ENCODE measurements at places on chromosomes 6 and 20. TPM values are rescaled to one million over a fixed set of nuclear protein-coding genes. Genes with fewer than 3 reads are reported as not detected.

GRCh38 chr6:162090734-162091133 lies 636.8 kb downstream of the PRKN start:
- no peaks in the 10 kb centered on the region for H3K27me3 ChIP-seq
- H3K27ac ChIP-seq = no peak overlapping the region
- no peaks in the 10 kb centered on the region for H3K4me1 ChIP-seq
- no peak for DNase-seq

DNA sequence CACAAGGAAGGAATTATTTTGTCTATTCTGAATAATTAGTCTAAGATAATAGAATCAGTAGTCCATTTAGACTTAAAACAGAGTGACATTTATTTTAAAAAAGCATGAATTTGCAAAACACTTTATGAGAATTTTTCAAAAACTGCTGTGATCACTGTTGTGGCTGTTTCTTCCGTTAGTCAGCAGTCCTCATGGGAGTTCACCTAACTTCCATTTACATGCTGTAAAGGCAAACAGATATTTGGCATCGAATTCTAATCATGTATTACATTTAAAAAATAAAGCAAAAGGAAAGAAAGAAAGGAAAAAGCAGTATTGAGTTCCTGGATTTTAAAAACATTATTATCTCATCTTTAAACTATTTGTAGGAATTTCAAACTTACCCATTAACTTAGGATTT lies 111.8 kb downstream of the MTHFD1L start:
- DNase-seq = no peak
- no peaks in the 10 kb centered on the region for H3K27me3 ChIP-seq
- H3K27ac ChIP-seq = no peak overlapping the region
- peaks cover 3% of the 10 kb centered on the region for H3K36me3 ChIP-seq
- no peak overlapping the region for H3K4me3 ChIP-seq
- H3K4me1 ChIP-seq = no peaks in the 10 kb centered on the region

DNA sequence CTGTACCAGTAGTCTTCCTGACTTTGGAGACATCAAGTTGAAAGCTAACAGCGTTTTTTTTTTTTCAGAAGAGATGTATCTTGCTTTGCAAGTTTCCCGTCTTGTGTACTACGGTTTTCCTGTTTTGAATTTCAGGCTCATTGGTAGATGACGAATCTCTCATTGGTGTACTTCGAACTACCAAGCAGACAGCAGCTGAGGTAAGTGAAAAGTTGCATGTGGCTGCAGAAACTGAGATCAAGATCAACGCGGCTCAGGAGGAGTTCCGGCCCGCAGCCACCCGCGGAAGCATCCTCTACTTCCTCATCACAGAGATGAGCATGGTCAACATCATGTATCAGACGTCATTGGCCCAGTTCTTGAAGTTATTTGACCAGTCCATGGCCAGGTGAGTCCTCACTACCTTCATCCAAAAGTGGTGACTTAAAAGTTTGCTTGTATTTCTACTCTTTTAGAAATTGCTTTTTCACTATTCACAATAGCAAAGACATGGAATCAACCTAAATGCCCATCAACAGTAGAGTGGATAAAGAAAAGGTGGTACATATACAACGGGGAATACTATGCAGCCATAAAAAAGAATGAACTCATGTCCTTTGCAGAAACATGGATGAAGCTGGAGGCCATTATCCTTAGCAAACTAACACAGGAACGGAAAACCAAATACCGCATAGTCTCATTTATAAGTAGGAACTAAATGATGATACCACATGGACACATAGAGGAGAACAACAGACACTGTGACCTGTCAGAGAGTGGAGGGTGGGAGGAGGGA lies 110.6 kb upstream of the GLP1R start:
- H3K27me3 ChIP-seq = no peaks in the 10 kb centered on the region
- no peaks in the 10 kb centered on the region for H3K36me3 ChIP-seq
- DNase-seq = peak; percentile 4

DNA sequence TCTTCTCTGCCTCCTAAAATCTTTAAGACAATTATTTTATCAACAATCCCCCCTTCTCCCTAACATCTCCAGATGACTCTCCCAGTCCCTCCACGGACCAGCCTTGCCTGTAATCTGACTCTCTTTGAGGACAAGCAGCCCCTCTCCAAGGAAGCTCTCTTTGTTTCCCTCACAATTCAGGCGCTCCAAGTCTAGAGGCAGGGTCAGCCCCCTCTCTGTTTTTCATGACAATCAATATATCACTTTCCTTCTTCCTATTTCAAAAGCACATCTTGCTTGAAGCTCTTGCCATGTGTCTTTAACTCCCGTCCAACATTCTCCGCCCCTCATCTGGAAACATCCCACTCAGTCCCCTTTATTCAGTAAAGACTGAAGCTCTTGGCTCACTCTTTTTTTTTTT lies 393.4 kb upstream of the SULF2 start:
- H3K27ac ChIP-seq = no peak overlapping the region
- H3K4me3 ChIP-seq = no peak overlapping the region
- H3K4me1 ChIP-seq = no peaks in the 10 kb centered on the region

Gene BLTP3A
- total RNA-seq = 7.1 TPM

DNA sequence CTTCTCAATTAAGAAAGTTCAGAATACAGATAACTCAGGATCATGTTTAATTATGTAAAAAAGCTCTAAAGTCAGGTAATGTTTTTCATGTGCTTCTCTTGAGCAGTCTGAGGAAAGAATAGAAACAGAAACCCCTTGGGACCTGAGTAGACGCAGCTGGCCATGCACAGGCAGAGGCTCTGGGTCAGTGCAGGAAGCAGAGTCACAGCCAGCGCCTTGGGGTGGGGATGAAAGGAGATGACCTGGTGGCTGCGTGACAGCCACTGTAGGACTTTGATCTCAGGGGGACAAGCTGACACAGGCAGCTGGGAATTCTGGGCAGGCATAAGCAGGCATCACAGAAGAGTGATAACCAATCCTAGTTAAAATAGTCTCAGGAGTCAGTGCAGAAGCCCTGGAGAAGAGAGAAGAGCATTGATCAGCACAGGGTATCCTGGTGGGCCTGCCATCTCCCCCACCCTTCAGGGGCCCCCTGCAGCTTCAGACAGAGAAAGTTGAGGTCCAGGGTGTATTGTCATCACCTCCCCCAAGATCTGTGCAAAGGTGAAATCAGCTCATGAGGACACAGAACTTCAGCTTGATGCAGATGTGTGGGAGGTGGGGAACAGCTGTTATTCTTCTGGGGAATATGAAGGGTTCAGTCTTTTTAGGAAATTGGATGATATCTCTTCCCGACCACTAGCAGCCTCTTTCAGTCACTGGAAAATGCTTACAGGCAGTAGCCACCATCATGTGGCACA lies 6.4 kb downstream of the HLA-DQB1 start:
- H3K27ac ChIP-seq = peak overlapping the region; percentile 33
- H3K4me3 ChIP-seq = no peak overlapping the region
- no peak for DNase-seq
- no peaks in the 10 kb centered on the region for H3K4me1 ChIP-seq
- H3K27me3 ChIP-seq = no peaks in the 10 kb centered on the region
- peaks cover 2% of the 10 kb centered on the region for H3K36me3 ChIP-seq

GRCh38 chr20:4805663-4806449 lies 84.1 kb downstream of the PRND start:
- no peak for DNase-seq
- H3K36me3 ChIP-seq = peaks cover 13% of the 10 kb centered on the region
- H3K27ac ChIP-seq = no peak overlapping the region
- peaks cover 17% of the 10 kb centered on the region for H3K4me1 ChIP-seq
- no peaks in the 10 kb centered on the region for H3K27me3 ChIP-seq
- H3K4me3 ChIP-seq = no peak overlapping the region

GRCh38 chr20:2245637-2246036 lies 50.2 kb upstream of the TGM3 start:
- no peak overlapping the region for H3K27ac ChIP-seq
- no peak overlapping the region for H3K4me3 ChIP-seq
- H3K27me3 ChIP-seq = no peaks in the 10 kb centered on the region
- no peaks in the 10 kb centered on the region for H3K4me1 ChIP-seq
- H3K36me3 ChIP-seq = no peaks in the 10 kb centered on the region

- DNase-seq = no peak
- no peaks in the 10 kb centered on the region for H3K36me3 ChIP-seq
- H3K4me1 ChIP-seq = peaks cover 11% of the 10 kb centered on the region
- peaks cover 24% of the 10 kb centered on the region for H3K27me3 ChIP-seq
- no peak overlapping the region for H3K4me3 ChIP-seq
Measured at GRCh38 chr6:149995971-149996370, 29.4 kb downstream of the RAET1L start.

GRCh38 chr20:62386383-62387218 lies at the start of gene RPS21:
RPS21 (plus strand) TSS chr20:62387103; CDS start chr20:62387339, 236 bp downstream.
- peaks cover 16% of the 10 kb centered on the region for H3K36me3 ChIP-seq
- peak; percentile 95 for DNase-seq
- peaks cover 32% of the 10 kb centered on the region for H3K4me1 ChIP-seq
- peak within 1 kb of the TSS; percentile 93 for H3K27ac ChIP-seq

Gene CTAGE9
- total RNA-seq = not detected

- no peaks in the 10 kb centered on the region for H3K36me3 ChIP-seq
- no peak for DNase-seq
- H3K27me3 ChIP-seq = no peaks in the 10 kb centered on the region
- no peak overlapping the region for H3K4me3 ChIP-seq
Measured at GRCh38 chr20:19120569-19120968, 91.9 kb upstream of the SLC24A3 start.

DNA sequence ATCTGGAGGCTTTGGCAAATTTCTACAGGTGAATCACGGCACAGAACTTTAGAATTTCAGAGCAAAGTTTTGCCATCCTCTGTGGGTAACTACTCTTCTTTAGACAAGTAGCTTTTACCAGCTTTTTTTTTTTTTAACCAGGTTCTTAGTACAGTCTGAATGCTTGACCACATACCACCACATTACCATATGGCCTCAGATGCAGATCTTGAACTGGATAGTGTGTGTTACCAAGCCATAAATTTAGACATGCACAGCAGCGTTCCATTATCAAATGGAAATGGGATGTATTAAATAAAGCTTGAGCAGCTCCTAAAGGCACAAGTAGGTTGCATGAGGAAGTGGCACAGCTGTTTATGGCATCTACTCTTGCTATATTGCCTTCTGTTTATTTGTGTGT lies 38.3 kb upstream of the PRSS16 start:
- no peaks in the 10 kb centered on the region for H3K36me3 ChIP-seq
- no peak for DNase-seq
- H3K27me3 ChIP-seq = peaks cover 37% of the 10 kb centered on the region
- peaks cover 6% of the 10 kb centered on the region for H3K4me1 ChIP-seq
- no peak overlapping the region for H3K4me3 ChIP-seq

GRCh38 chr20:16699293-16699692 lies 30.5 kb upstream of the SNRPB2 start:
- H3K27ac ChIP-seq = no peak overlapping the region
- no peaks in the 10 kb centered on the region for H3K36me3 ChIP-seq
- H3K4me3 ChIP-seq = no peak overlapping the region
- no peak for DNase-seq
- no peaks in the 10 kb centered on the region for H3K4me1 ChIP-seq

DNA sequence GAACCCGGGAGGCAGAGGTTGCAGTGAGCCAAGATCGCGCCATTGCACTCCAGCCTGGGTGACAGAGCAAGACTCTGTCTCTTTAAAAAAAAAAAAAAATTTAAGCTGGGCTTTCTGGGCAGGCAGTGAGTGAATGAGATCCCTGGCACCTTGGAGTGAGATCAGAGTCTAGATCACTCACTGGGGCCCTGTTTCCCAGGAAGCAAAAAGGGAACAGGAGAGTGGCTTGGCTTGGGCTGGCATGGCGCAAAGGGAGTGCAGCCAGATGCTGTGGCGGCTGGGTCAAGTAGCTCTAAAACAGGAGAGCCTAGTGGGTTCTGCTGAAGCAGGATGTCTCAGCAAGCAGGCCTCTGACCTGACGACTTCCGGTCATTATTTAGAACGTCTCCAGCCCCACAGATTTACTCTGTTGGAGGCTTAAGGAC lies 10.4 kb downstream of the PLCG1 start:
- H3K27ac ChIP-seq = peak overlapping the region; percentile 87
- no peak for DNase-seq
- H3K4me3 ChIP-seq = peak overlapping the region; percentile 55
- peaks cover 100% of the 10 kb centered on the region for H3K4me1 ChIP-seq
- H3K36me3 ChIP-seq = peaks cover 7% of the 10 kb centered on the region
- H3K27me3 ChIP-seq = no peaks in the 10 kb centered on the region

DNA sequence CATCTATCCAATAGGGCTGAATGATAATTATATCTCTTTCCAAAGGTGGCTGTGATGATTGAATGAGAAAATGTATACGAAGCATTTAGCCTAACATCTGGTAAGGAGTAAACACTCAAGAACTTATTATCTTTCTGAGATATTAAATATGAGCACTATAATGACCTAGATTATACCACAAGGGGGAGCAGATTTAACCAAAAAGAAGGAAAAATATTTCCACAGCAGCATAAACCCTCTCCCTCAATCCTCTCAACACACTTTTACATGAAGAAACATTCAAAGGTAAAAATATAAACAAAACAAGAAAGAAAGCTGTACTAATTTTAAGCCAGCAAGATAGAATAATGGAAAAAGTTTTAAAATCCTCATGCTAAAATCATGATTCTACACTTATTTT lies 68.4 kb downstream of the SHPRH start:
- H3K27me3 ChIP-seq = no peaks in the 10 kb centered on the region
- no peaks in the 10 kb centered on the region for H3K4me1 ChIP-seq
- DNase-seq = no peak
- H3K36me3 ChIP-seq = peaks cover 29% of the 10 kb centered on the region
- H3K27ac ChIP-seq = no peak overlapping the region
- H3K4me3 ChIP-seq = no peak overlapping the region

Gene LY6G5B
- total RNA-seq = 38.8 TPM

DNA sequence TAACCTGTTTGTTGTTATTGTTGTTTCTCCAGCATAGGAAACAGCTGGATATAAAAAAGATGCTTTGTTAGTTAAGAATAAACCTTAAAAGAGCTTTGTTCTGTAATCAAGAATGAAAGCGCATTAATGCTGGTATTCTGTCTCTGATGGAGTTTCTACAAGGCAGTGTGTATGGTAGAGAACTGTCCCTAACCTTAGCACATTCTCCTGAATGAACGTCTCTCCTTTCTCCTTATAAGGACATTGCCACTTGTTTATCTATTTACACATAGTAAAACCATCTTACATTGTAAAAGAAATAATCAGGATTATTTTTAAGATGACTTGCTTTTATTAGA lies 33.8 kb upstream of the LCA5 start:
- H3K27ac ChIP-seq = no peak overlapping the region
- DNase-seq = no peak
- H3K4me3 ChIP-seq = no peak overlapping the region
- no peaks in the 10 kb centered on the region for H3K27me3 ChIP-seq
- no peaks in the 10 kb centered on the region for H3K36me3 ChIP-seq

- DNase-seq = peak; percentile 3
- H3K36me3 ChIP-seq = no peaks in the 10 kb centered on the region
- peaks cover 13% of the 10 kb centered on the region for H3K4me1 ChIP-seq
- H3K27me3 ChIP-seq = peaks cover 45% of the 10 kb centered on the region
- no peak overlapping the region for H3K4me3 ChIP-seq
Measured at GRCh38 chr6:105136431-105137350, 43.1 kb downstream of the POPDC3 start.

DNA sequence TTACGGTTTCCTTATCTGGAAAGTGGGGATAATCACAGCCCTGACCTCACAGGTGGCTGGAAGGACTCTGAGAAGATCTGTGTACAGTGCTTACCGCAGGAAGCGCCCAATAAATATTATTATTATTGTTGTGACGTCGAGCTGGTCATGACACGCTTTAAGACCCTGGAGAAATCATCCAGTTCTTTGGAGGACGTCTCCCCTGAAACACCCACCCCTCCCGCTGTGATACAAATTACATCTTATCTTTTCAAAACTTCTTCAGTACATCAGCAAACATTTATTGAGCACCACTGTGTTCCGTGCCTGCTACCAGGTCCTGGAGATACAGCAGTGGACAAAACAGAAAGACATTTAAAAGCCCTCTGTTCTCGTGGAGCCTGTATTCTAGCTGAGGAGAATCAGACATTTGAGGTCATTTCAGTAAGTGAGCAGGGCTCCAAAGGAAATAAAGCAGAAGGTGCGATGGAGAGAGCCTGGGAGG lies 118.7 kb downstream of the CEBPB start:
- no peaks in the 10 kb centered on the region for H3K36me3 ChIP-seq
- no peak overlapping the region for H3K27ac ChIP-seq
- no peak for DNase-seq
- no peaks in the 10 kb centered on the region for H3K4me1 ChIP-seq
- H3K27me3 ChIP-seq = no peaks in the 10 kb centered on the region
- H3K4me3 ChIP-seq = no peak overlapping the region

All from CD4-positive, CD25-positive, alpha-beta regulatory T cell (primary cell).